Brain microvascular endothelial cell (primary cell): ENCODE measurements at places on chromosomes 7 and 10.

GRCh38 chr10:70634011-70634410 is 31.5 kb upstream of the PRF1 start:
- DNase-seq = no peak

- DNase-seq = no peak
Measured at GRCh38 chr7:5607951-5608656, 173.4 kb downstream of the RNF216 start.

DNA sequence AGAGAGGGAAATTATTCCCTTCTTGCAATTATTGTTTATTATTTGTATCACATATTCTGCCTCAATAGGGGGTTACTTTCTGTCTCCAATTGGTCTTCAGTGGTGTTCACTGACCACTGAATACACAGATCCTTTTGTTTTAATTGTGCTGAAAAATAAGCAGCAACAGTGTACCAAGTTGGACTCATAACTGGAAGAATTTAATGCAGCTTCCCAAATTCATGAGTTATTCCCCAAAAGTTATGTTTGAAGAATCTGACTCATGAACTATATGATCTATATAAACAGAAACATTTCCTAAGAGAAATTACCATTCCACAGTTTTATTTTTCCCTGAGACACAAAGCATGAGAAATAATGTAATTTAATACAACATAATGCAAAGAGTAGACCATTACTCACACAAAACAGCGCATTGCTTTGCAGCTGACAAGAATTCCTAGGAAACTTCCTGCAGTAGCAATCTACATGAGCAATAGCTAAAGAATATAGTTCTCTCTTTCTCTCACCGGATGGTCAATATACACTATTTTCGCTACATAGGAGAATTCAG is 479.2 kb downstream of the HTR7 start:
- DNase-seq = peak; percentile 55

GRCh38 chr7:129143724-129144094 is 798 bp upstream of the TSPAN33 start:
- DNase-seq = no peak

- DNase-seq = no peak
Measured at GRCh38 chr10:107126512-107127065, 37.9 kb downstream of the SORCS1 start.

- no peak for DNase-seq
Measured at GRCh38 chr7:25579778-25580075, 351.4 kb upstream of the NPVF start.
